ENCODE measurements at places on chromosomes 11 and 22. TPM values are rescaled to one million over a fixed set of nuclear protein-coding genes. Genes with fewer than 3 reads are reported as not detected.

The CARD16 gene
- 54.7 TPM for total RNA-seq

GRCh38 chr11:65204646-65205601 is 23.2 kb downstream of the CAPN1 start:
- DNase-seq = peak; percentile 70

- DNase-seq = no peak
Observed at GRCh38 chr22:42939941-42940653, 74.9 kb downstream of the PACSIN2 start.

The BIK gene
- not detected for total RNA-seq

GRCh38 chr11:35873721-35874120 is 70.1 kb upstream of the LDLRAD3 start:
- no peak for DNase-seq

DNA sequence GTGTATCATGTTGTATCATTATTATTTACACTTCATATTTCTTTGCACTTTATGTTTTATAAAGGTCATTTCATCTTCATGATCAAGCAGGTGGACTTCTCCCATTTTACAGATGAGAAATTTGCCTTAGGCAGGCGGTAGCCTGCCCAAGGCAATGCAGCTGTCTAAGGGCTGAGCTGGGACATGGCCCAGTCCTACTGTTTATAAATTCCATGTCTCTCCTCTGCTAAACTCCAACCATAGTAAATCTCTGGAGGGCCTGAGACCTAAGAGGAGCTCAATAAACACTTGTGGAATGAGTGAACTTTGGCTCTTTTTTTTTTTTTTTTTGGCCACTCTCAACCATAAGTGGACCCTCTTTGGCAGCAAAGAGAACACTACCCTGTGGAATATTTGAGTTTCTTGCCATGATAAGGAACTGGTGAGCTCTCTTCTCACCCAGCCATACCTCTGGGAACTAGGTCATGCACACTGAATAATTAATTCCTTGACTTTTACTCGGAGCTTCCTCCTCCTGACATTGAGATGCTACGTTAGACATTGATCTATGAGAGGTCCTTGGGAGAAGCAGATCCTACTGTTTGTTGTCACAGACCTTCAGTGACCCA is 29.9 kb downstream of the MICAL2 start:
- no peak for DNase-seq

- DNase-seq = no peak
Observed at GRCh38 chr11:2375341-2375853, 1.7 kb upstream of the CD81 start.

Measured in natural killer cell (primary cell).